ENCODE measurements at places on chromosomes 3 and 15.

DNA sequence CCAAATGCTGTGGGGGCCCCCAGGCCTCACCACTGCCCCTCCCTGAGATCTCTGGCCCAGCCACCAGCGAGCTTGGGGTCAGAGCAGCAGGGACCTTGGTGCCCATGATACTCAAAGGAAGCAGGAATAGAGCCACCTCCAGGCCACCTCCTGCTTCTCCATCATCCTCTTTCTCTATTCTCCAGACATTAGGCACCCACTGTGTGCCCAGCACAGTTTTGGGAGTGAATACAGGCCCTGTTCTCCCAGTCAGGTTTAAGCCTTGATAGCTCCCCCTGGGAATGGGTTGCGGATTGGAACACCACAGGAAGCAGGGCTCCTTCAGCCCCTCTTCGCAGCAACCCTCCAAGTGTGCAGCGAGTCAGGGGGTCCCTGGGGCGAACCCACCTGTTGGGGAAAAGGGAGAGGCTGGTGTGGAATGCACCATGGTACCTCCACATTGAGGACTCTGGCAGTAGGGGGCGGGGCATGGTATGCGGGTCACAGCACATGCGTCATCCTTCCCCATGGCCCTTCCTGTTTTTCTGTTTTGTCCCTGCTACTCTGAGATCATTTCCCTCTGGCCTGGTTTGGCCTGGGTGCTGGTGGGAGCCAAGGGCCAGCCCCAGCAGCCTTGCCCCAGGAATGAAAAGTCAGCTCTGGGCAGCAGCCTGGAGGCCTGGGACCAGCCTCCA, 14.2 kb upstream of the SEMA3B start:
- peaks cover 87% of the 10 kb centered on the region for H3K4me1 ChIP-seq
- no peaks in the 10 kb centered on the region for H3K27me3 ChIP-seq
- peak overlapping the region; percentile 59 for H3K27ac ChIP-seq
- DNase-seq = no peak

DNA sequence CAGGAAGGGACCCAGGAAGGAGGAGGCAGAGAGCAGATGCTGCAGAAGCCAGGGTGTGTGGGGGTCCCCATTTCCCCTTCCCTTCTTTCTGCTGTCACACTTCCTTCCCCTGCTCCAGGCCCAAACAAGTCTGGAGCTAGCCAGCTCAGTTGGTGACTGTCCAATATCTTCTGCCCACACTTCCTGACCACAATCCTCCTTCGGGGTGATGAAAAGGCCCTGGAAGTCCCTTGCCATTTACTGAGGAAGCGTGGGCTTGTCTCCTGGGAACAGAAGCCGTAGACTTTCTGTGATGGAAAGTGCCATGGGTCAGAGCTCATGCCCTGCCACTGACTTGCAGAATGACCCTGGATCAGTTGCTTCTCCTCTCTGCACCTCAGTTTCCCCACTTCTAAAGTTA, 39.0 kb downstream of the ANAPC13 start:
- H3K27ac ChIP-seq = no peak overlapping the region
- H3K4me3 ChIP-seq = no peak overlapping the region

GRCh38 chr3:11899826-11900225, 53.1 kb upstream of the TAMM41 start:
- no peaks in the 10 kb centered on the region for H3K36me3 ChIP-seq
- no peaks in the 10 kb centered on the region for H3K27me3 ChIP-seq
- no peaks in the 10 kb centered on the region for H3K4me1 ChIP-seq

DNA sequence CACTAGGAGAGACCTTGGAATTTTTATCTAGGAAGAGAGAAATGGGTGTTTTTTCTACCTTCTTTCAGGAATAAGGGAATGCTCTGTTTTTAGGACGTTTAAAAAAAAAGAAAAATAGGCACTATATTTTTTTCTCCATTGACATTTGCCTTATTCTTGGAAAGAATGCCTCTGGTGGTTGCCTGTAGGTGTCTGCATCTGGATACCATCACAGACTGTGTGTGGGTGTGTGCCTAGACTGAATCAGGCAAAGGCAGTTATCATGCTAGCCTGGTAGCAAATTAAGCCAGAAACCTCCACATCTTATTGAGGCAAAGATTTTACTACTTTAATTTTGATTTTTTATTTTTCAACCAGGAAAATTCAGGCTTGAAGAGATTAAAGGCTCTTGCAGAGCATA, 513.6 kb upstream of the KCNMB2 start:
- DNase-seq = no peak
- no peaks in the 10 kb centered on the region for H3K27me3 ChIP-seq
- no peaks in the 10 kb centered on the region for H3K36me3 ChIP-seq

- H3K27ac ChIP-seq = no peak overlapping the region
- H3K36me3 ChIP-seq = peaks cover 2% of the 10 kb centered on the region
- no peaks in the 10 kb centered on the region for H3K4me1 ChIP-seq
Measured at GRCh38 chr3:128463354-128463753, 3.3 kb downstream of the DNAJB8 start.

GRCh38 chr3:191721990-191722389, 261.0 kb downstream of the PYDC2 start:
- H3K36me3 ChIP-seq = no peaks in the 10 kb centered on the region
- H3K4me3 ChIP-seq = no peak overlapping the region
- H3K4me1 ChIP-seq = no peaks in the 10 kb centered on the region
- no peak overlapping the region for H3K27ac ChIP-seq
- H3K27me3 ChIP-seq = no peaks in the 10 kb centered on the region
- DNase-seq = no peak

GRCh38 chr3:112010636-112011035, 11.9 kb downstream of the TAGLN3 start:
- DNase-seq = no peak
- H3K27me3 ChIP-seq = no peaks in the 10 kb centered on the region
- no peak overlapping the region for H3K4me3 ChIP-seq
- no peak overlapping the region for H3K27ac ChIP-seq
- H3K4me1 ChIP-seq = peaks cover 12% of the 10 kb centered on the region

DNA sequence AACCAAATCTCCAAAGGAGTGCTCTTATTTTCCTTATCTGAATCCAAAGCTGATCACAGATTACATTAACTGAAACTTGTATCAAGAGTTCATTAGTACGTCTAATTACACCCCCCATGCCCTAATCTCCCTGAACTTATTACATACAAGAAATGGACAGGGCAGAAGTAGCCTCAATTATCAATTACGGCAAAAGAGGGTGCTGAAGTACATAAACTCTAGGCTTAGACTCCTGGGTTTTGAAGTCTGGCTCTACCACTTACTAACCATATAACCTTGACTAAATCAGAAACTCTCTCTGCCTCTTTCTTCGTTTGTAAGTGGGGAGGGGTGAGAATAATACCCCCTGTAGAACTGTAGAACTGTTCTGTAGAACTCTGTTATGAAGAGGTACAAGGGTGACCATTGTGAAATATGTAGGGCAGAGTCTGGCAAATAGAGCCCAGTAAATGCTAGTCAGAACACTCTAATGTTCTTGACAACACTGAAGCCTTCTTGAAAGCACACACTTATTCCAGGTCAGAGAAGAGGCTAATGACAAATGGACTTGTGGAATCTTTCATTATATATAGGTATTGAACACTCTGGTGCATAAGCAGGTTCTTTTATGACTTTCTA, 19.6 kb upstream of the OR5K4 start:
- H3K27ac ChIP-seq = no peak overlapping the region
- no peak overlapping the region for H3K4me3 ChIP-seq
- H3K36me3 ChIP-seq = no peaks in the 10 kb centered on the region
- peaks cover 3% of the 10 kb centered on the region for H3K4me1 ChIP-seq
- H3K27me3 ChIP-seq = no peaks in the 10 kb centered on the region

- no peaks in the 10 kb centered on the region for H3K36me3 ChIP-seq
- H3K27me3 ChIP-seq = no peaks in the 10 kb centered on the region
- no peak for DNase-seq
- H3K4me3 ChIP-seq = no peak overlapping the region
- no peaks in the 10 kb centered on the region for H3K4me1 ChIP-seq
Measured at GRCh38 chr3:173770796-173771573, 373.4 kb downstream of the NLGN1 start.

DNA sequence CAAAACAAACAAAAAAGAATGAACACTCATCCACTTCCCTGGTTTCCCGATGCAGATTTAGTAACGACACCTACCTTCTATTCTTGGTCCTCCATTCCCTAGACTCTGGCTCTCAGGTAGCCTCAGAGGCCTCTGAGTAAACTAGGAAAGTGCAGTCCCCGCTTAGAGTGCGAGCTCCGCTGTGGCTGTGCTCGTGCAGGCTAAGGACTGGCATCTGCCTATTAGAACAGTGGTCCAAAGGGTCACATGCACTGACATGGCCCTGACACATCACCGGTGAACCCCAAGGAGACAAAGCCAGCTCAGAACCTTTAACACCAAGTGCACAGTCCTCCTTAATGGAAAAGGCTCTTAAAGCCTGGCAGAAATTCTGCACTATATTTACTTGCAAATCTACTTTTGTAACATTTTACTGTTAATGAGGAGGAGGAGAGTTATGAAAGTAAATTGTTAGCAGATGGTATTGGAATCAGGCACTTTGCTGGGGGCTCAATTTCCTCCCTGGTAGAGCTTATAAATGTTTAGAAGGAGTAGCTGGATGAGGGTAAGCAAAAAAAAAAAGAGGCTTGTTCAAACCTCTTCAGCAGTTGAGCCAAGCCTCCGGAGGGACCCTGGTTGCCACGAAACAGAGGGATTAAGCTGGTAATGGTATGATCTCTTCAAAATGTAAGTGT, 31.1 kb downstream of the VGLL4 start:
- H3K27ac ChIP-seq = peak overlapping the region; percentile 54
- H3K27me3 ChIP-seq = no peaks in the 10 kb centered on the region
- H3K36me3 ChIP-seq = no peaks in the 10 kb centered on the region
- H3K4me3 ChIP-seq = no peak overlapping the region

DNA sequence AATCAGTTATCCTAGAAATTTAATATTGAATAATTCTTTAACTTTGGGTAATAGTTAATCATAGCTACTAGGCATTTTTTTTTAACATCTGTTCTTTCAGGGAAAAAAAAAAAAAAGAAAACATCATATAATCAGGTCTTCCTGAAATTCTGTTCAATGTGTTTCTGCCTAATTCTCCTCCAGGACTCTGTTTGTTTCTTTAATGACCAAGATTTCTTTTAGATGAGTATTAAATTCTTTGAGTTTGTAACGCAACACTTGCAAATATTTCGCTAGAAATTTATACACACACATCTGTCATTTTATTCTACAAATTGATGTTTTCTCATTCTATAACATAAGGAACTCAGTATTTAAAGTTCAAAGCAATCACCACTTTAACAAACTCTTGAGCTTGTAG, 56.7 kb downstream of the ALCAM start:
- no peaks in the 10 kb centered on the region for H3K36me3 ChIP-seq
- H3K27me3 ChIP-seq = no peaks in the 10 kb centered on the region
- H3K4me3 ChIP-seq = no peak overlapping the region

GRCh38 chr15:77031376-77032050, 36.6 kb downstream of the PSTPIP1 start:
- peaks cover 66% of the 10 kb centered on the region for H3K4me1 ChIP-seq
- peaks cover 30% of the 10 kb centered on the region for H3K36me3 ChIP-seq
- no peaks in the 10 kb centered on the region for H3K27me3 ChIP-seq
- no peak overlapping the region for H3K27ac ChIP-seq
- no peak overlapping the region for H3K4me3 ChIP-seq

GRCh38 chr15:61051569-61052031, 177.5 kb downstream of the RORA start:
- peak; percentile 79 for DNase-seq
- no peaks in the 10 kb centered on the region for H3K27me3 ChIP-seq
- H3K27ac ChIP-seq = no peak overlapping the region
- H3K36me3 ChIP-seq = no peaks in the 10 kb centered on the region
- peaks cover 4% of the 10 kb centered on the region for H3K4me1 ChIP-seq

GRCh38 chr3:184234224-184234623, 4.8 kb downstream of the VWA5B2 start:
- no peak overlapping the region for H3K27ac ChIP-seq
- H3K4me3 ChIP-seq = no peak overlapping the region
- peaks cover 24% of the 10 kb centered on the region for H3K27me3 ChIP-seq
- H3K36me3 ChIP-seq = peaks cover 17% of the 10 kb centered on the region

DNA sequence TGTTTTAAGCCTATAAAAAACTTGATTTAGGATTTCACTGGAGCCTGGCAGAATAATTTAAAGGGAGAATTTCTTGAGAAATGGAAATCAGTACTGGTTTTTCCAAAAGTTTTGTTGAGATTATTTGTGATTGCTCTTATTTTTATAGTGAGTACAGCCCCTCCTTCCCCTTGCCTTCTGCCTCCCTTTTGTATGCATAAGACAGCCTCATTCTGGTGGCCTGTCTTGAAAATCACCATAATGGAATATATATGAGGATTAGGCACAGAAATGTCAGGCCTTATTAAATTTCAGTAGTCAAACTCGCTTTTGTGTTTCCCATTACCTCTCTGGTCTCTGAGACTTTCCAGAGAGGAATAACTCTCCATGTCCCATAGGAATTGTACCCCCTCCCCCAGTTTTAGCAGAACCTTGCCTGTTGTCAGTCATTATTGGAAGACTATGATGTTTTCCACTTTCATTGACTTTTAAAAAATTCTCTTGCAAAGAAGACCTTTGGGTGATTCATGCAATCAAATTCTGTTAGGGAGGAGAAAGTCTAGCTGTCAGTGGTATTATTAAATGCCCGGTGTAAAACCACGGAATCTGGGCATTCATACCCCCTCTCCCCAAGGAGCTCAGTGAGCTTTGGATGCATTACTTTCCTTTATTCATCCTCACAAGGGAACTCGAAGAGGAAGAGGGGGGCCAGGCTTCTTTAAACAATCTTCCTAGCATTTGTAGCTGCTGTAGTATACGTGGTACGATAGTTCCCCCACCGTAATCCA, 171.6 kb upstream of the TSC22D2 start:
- no peaks in the 10 kb centered on the region for H3K36me3 ChIP-seq
- no peaks in the 10 kb centered on the region for H3K27me3 ChIP-seq
- no peak overlapping the region for H3K4me3 ChIP-seq
- H3K4me1 ChIP-seq = peaks cover 15% of the 10 kb centered on the region
- peak overlapping the region; percentile 43 for H3K27ac ChIP-seq

GRCh38 chr15:84783493-84784251, 33.5 kb upstream of the ALPK3 start:
- H3K36me3 ChIP-seq = peaks cover 54% of the 10 kb centered on the region
- no peak overlapping the region for H3K27ac ChIP-seq
- H3K27me3 ChIP-seq = no peaks in the 10 kb centered on the region
- DNase-seq = no peak
- H3K4me1 ChIP-seq = peaks cover 9% of the 10 kb centered on the region

GRCh38 chr3:183061391-183062172, 37.7 kb downstream of the MCCC1 start:
- no peak overlapping the region for H3K4me3 ChIP-seq
- no peaks in the 10 kb centered on the region for H3K27me3 ChIP-seq
- H3K4me1 ChIP-seq = no peaks in the 10 kb centered on the region
- no peak for DNase-seq

GRCh38 chr3:139746481-139746880, 68.7 kb upstream of the NMNAT3 start:
- H3K4me1 ChIP-seq = no peaks in the 10 kb centered on the region
- DNase-seq = no peak
- no peaks in the 10 kb centered on the region for H3K27me3 ChIP-seq
- H3K36me3 ChIP-seq = no peaks in the 10 kb centered on the region
- no peak overlapping the region for H3K27ac ChIP-seq

GRCh38 chr3:158278187-158278586, 168.3 kb downstream of the RSRC1 start:
- H3K4me3 ChIP-seq = no peak overlapping the region
- no peak for DNase-seq
- no peaks in the 10 kb centered on the region for H3K27me3 ChIP-seq
- no peak overlapping the region for H3K27ac ChIP-seq
- H3K4me1 ChIP-seq = no peaks in the 10 kb centered on the region

Measured in spinal cord (tissue), 10 donors.